ENCODE measurements at places on chromosomes 7 and 10.

DNA sequence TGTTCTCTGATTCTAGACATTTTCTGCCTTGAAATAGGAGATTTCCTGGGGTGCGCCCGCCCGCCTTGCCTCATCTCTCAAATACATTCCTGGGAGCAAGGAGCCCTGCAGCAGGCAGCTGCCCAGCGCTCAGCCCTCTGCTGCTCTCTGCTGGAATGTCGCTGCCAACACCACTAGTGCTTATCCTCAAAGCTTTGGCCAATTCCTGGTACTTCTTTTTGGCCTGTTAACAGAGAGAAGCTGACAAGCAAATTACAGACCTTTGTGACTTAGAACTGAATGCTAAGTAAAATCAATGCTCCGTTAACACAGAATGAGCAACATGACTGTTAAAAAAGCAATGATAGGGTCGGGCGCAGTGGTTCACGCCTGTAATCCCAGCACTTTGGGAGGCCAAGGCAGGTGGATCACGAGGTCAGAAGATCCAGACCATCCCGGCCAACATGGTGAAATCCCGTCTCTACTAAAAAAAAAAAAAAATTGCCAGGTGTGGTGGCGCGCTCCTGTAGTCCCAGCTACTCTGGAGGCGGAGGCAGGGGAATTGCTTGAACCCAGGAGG is 41.9 kb upstream of the SYPL1 start:
- DNase-seq: peak; percentile 62

DNA sequence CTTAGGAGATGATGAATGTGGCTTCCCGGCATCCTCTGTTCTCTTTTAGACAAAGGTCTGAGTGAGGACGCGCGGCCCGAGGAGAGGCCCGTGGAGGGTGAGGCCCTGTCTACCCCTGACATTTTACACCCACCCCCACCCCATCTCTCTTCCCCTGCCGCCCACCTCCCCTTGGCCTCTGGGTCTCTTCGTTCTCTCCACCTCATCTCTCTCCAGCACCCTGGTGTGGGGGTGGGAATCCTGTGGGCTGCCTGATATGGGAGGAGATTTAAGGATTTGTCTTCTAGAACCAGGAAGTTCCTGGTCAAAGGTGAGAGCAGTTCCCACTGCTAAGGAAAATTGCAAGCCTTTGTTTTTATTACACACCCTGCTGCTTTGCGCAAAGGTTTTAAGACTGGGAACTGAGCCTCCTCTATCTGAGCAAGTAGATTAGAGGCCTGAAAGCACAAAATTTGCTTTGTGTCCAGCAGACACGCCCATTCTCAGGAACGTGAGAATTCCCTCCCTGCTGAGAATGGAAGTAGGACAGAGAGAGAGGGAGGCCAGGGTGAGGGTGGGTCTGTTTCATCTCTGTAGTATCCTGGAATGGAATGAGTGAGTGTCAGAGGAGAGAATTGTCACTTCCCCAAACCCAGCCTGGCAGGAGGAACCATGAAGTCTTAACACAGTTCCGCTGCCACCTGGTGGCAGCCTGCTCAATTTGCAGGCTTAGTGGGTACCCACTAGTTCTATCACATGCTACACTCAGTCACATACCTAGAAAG is 91.2 kb downstream of the GTF2IRD1 start:
- DNase-seq: peak; percentile 48

- DNase-seq: no peak
Measured at GRCh38 chr7:46282155-46282554, 361.1 kb upstream of the IGFBP3 start.

DNA sequence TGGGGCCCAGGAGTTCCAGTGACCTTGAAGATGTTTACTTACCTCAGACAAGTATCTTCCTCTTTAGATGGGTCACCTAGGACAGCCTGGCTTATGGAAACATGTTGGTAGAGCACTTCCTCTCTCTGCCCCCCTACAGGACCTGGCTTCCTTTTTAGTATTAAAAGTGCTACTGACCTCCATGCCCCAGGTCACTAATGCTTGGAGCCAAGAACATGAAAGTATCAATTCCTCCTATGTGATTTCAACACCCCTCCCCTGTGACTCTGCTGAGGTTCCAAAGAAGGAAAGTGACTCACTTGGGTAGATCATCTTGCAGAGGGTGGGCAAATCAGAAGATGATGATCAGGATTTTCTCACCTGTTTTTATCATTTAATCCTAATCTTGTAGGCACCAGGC is 125.3 kb upstream of the CCDC6 start:
- DNase-seq: no peak

- DNase-seq: no peak
Measured at GRCh38 chr10:15068802-15069201, 19.8 kb downstream of the ACBD7 start.

- no peak for DNase-seq
Measured at GRCh38 chr10:28993056-28993455, 295.8 kb upstream of the LYZL1 start.

GRCh38 chr7:94829987-94830386 is 77.4 kb upstream of the PPP1R9A start:
- no peak for DNase-seq

- no peak for DNase-seq
Measured at GRCh38 chr10:25065761-25066476, 49.5 kb downstream of the THNSL1 start.

GRCh38 chr7:111763221-111763801 is 201.0 kb upstream of the IMMP2L start:
- DNase-seq: peak; percentile 36

- DNase-seq: no peak
Measured at GRCh38 chr10:117226813-117227451, 14.0 kb upstream of the SLC18A2 start.

DNA sequence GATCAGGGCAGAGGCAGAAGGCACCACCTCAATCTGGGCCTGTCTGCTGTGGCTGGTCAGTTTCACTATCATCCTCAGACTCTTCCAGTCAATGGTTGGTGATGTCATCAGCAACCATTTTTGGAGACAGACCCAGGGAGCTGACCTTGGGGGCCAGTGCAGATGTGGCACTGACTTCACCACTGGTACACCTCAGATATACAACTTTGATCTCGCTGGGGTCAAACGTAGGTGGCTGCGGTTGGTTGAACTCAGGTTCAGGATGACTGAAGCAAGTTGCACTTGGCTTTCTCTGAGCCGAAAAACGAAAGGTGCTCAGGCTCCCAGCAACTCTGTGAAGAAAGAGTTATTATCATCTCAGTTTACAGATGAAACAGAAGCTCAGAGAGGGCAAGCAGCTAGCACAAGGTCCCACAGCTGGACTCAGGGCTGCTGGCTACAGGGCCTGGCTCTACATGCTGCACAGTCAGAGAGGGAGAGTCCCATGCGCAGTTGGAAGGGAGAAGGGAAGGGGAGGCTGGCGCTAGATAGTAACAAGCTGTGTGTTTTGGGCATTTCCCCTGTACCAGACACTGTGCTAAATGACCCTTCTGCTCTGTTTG is 27.2 kb downstream of the ANKRD16 start:
- DNase-seq: no peak

DNA sequence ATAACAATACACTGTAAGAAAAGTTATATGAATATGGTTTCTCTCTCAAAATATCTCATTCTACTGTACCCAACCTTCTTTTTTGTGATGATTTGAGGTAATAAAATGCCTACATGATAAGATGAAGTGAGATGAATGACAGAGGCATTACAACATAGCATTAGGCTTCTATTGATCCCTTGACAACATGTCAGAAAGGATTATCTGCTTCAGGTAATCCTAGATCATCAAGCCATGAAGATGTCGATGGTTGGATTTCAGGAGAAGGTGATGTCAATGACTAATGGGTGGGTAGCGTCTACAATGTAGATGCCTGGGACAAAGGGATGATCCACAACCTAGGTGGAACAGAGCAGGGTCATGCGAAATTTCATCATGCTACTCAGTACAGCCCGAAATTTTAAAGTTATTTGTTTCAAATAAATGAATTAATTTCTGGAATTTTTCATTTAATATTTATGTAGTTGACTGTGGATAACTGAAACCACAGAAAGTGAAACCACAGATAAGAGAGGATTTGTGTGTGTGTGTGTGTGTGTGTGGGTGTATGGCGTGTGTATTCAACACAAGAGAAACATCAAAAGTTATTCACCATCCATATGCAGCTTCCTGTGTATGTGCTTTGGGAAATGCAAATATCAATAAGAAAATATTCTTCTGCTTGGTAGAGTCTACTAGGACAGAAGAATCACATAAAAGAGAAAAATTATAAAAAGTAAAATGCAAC is 77.0 kb downstream of the MAGI2 start:
- no peak for DNase-seq

DNA sequence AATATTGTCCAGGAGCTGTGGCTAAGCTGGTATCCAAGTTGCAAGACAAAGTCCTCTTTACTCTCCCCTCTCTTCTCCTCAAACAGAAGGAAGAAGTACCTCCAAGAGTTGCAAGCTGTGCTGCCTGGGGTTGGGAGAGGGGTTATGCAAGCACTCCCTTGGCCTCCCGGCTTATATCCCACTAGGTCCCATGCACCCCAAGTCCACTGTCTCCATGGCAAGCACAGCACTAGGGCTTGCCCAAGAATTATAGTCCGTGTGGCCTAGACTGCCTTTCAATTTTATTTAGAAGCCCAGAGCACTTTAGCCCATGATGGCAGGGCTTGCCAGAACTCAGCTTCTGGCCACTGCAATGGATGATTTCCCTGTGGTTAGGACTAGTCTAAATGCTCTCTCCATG is 40.4 kb upstream of the TECTB start:
- no peak for DNase-seq

- no peak for DNase-seq
Measured at GRCh38 chr7:79459381-79459780, 5.9 kb upstream of the MAGI2 start.

GRCh38 chr7:4973728-4974198 is 14.8 kb upstream of the MMD2 start:
- peak; percentile 80 for DNase-seq

DNA sequence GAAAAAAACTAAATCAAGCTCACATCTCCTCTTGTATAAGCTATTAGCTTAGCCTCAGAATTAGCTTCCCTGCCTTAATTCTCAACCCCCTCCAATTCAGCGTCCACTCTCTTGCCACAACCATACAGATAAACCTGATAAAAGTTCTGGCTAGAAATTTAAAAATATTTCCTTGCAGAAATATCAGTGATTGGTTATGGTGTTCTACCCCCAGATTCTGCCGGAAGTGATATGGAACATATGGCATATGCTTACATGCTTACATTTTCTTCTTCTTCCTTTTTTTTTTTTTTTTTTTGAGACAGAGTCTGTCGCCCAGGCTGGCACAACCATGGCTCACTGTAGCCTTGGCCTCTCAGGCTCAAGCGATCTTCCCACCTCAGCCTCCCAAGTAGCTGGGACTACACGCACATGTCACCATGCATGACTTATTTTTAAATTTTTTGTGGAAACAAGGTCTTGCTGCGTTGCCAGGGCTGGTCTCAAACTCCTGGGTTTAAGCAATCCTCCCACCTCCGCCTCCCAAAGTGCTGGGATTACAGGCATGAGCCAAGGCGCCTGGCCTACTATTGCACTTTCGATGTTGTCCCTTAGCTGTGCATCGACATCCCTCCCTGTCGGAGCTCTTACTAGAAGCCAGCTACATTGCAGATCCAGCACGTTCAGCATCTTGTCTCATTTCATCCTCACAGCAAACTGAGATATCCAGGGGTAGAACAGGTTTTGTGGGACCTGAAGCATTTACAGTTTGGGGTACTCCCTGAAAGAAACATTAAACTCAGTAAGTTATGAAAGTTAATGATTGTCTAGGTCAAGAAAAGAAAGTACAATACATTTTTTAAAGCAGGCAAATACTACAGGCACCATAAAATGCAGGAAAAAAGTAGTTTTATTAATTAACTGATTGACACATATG is 205.6 kb upstream of the TCF7L2 start:
- DNase-seq: no peak

DNA sequence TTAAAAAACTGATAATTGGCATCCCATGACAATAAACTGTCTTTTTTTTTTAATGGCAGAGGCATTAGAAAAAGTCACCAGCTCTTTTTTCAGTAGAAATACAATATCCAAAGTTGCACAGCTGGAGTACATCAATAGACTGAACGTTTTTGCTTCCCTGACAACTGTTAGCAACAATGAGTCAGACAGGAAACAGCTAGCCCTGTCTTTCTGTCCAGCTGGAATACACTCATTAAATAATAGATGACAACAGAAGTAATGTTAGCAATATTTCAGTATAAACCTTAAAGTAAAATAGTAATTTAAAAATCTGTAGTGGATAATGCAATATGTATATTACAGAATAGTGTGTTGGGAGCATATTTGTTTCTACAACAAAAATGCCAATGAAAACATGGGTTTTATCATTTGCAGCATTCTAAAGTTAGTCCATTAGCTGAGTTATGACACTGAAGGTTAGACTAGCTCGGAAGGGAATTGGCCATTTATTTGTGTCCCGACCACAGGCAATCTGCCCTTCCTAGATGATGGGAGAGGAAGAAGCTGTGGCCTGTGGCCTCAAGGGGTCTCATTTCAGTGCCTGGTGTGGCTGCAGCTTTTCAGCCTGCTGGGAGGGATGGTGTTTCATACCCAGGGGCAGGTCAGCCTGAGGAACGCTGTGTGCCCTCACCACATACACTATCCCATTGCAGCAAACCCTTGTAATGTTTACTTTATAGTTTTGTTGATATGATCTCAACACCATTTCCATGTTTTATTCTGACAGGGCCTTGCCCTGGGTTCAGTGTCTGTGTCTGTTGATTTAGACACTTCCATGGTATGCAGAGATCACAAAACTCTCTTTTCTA is 173.3 kb downstream of the SLC16A9 start:
- no peak for DNase-seq

DNA sequence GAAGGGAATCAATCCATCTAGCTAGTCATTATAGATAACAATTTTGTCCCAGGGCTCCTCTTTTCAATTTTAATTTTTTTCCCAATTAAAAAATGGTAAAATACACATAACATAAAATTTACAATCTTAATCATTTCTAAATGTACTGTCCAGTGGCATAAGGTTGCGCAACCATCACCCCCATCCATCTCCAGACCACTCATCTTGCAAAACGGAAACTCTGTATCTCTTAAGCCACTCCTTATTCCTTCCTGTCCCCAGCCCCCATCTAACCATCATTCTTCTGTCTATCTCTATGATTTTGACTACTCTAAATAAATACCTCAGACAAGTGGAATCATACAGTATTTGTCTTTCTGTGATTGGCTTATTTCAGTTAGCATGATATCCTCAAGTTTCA is 46.1 kb upstream of the RAB18 start:
- no peak for DNase-seq

DNA sequence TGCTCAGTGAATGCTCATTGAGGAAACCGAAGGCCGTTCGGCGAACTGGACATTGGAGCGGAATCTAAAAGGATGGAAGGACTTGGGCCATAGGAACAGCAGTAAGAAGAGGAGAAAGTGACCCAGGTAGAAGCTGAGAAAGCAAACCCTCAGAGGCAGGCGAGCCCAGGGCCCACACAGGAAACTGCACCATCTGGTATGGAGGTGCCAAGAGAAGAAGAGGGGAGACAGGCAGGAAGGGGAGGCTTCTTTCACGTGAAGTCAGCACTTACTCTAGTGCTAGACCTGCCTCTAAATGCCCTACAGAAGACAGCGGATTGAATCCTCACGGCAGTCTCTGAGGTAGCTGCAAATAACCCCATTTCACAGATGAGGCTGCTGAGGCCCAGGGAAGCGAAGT is 10.2 kb upstream of the CRHR2 start:
- DNase-seq: no peak

Data from NCI-H187 (cell line).